Astrocyte of the cerebellum (primary cell): ENCODE measurements at places on chromosomes 3 and 15.

DNA sequence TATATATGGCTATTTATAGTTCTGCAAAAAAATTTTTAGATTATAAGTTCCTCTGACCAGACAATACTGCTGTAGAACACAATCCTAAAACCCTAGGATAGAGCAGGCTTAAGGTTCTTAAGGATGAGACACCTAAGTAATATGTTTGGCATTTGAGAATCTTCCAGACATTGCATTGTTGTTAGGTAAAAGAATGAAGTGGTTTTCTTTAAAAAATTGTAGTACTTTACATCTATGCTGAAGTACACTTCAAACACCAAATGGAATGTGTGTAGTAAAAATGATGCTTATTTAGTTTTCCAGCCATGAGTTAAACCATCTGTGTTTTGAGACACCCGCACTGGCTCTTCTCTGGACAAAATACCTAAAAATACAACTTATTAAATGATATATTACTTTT lies 857.7 kb downstream of the OTOL1 start:
- DNase-seq = no peak

GRCh38 chr3:67619991-67620390 lies 34.4 kb downstream of the SUCLG2 start:
- DNase-seq = no peak

DNA sequence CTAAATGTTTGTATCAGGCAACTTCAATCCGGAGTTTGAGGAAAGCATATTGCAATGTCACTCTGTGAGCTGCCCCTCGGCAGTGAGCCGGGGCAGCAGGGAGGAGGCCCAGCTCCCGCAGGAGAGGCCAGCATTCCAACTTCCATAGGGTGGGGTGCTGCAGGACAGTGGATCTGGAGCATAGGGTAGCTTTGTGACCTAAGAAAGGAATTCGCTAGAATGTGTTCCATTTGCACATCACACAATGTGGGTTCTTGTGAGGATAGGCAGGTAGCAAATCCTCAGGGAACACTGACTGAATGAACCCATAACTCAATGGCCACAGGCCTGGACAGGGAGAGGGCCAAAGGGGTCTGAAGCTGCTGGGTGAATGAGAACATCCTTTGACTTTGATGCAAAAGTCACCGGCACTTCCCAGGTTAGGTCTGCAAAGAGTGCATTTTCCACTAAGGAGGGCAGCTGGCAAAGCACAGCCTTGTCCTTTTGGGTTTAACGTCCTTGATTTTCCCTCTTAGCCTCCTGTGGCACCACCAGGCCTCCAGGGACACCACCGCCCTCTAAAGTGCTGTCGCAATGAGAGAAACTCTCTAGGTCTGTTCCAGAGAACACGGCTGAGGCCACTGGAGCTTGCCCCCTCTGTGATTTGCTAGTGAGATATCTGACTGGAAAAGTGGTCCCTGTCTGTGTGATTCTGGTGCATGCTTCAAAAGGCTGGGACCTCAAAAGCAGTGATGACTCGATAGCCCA lies 36.2 kb downstream of the GABRB3 start:
- no peak for DNase-seq

- no peak for DNase-seq
Measured at GRCh38 chr15:49154799-49155109, 645 bp downstream of the COPS2 start.

DNA sequence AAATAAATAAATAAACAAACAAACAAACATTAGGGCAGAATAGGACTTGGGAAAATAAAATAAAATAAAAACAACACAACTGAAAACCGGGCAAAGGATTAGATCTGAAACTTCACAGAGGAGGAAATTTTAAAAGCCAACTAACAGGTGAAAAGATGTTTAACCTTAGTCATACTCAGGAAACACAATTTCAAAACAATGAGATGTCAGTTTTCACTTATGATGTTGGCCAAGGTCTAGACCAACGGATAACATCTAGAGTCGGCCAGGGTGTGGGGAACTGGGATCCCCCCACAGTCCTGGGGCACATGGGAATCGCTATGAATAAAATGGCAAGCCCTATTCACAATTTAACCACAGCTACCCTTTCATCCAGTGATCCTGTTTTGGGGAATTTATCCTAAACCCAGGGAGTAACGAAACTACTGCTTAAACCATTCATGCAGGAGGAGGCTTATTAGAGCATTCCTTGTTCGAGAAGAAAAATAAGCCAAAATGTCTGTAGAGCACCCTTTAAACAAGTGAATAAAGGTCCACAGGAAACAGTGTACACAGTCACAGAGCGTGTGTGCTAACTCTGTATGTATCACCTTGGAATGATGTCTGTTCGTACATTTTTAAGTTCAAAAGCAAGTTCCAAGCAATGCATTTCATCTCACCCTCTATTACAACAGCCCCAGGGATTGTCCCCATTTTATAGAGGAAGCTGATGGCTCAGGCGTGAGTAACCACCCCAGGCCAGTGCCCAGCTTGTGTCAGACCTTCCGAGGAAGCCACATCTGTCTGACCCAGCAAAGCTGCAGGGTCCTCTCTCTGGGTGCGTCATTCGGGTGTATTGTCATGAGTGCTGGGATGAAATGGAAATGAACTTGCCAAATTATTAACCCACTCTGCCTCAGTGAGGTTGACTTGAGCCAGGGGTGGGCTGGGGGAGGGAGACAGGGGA lies 6.3 kb upstream of the ANPEP start:
- DNase-seq = no peak

DNA sequence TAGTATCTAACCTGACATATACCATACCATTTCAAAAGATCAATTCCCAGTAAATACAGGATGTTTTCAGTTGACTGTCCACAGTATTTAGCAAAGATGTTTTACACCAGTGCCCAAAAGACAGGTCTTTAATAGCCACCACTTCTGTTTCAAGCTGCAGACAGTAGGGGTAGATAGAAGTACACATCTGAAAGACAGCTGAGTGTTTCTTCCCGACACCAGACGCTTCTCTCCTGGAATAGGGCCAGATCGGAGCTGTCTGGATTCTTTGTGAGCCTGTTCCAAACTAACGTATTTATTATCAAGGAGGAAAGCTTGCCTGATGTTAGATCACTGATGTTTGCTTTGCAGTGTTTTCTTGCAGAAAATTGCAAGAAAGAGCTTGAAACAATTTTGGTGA lies 136.1 kb upstream of the RBMS3 start:
- DNase-seq = peak; percentile 6

DNA sequence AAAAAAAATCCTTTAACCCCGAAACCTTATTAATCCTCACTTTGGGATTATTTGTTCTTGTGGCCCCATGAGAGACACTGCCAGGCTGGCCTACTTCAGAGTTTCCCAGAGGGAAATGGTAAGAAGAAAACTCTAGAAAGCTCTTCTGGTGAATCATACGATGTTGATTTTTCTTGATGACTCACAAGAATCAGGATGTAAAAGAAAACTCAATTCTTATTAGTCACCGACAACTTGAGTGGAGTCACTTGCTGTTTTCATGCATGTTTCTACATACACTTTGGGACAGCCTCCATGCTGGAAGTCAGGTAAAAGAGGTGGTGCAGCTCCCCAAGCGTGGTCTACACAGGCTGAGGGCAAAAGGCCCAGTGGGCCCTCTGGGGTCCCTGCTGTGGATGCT lies 42.8 kb downstream of the MYO5C start:
- peak; percentile 78 for DNase-seq

- DNase-seq = no peak
Measured at GRCh38 chr15:80554560-80554959, 140.6 kb upstream of the ABHD17C start.

GRCh38 chr3:54488297-54488696 lies 365.9 kb downstream of the CACNA2D3 start:
- no peak for DNase-seq

GRCh38 chr3:182226995-182227394 lies 515.3 kb downstream of the SOX2 start:
- DNase-seq = no peak

DNA sequence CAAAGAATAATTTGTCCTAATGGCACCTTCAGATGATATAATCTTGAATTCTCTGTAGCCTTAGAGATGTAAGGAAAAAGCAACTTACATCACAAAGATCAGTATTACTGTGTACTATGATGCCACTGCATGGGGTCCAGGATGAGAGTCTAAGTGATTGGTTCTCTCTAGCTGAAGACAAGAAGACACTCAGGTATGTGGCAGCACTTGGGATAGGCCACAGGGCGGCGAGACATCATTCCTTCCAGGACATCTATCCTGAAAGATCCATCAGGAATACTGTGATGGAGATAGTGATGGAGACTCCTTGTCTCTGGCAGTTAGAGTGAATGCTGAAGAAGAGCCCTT lies 2.5 kb downstream of the CD200 start:
- DNase-seq = no peak

- no peak for DNase-seq
Measured at GRCh38 chr3:4757575-4758248, 221.5 kb upstream of the BHLHE40 start.

- DNase-seq = no peak
Measured at GRCh38 chr3:4314688-4315087, 11.5 kb downstream of the SETMAR start.

DNA sequence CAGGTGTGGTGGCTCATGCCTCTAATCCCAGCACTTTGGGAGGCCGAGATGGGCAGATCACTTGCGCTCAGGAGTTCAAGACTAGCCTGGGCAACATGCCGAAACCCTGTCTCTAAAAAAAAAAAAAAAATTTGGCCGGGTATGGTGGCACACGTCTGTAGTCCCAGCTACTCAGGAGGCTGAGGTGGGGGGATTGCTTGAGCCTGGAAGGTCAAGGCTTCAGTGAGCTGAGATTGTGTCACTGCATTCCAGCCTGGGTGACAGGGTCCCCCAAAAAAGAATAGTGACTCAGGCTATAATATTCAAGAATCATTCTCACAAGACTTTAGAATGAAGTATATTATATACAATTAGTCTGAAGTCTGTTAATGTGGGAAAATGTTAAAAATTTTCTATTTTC lies 70.5 kb upstream of the PLXND1 start:
- no peak for DNase-seq

DNA sequence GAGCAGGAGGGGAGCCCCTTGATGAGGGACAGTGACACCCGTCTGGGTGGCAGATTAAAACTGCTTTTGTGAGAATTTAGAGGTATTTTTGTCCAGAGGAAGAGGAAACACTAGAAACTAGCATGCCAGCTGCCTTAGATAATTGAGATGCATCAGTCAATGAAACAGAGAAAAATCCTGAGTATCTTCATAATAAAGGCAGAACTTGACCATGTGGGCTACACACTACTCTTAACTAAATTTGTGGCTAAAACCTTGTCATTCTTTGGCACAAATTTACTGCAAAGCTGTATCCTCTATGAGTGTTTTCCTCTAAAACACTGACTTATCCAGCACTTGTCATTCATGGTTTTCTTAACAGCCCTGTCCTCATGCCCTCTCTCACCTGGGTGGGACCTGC lies 259.7 kb upstream of the TPM1 start:
- DNase-seq = no peak

DNA sequence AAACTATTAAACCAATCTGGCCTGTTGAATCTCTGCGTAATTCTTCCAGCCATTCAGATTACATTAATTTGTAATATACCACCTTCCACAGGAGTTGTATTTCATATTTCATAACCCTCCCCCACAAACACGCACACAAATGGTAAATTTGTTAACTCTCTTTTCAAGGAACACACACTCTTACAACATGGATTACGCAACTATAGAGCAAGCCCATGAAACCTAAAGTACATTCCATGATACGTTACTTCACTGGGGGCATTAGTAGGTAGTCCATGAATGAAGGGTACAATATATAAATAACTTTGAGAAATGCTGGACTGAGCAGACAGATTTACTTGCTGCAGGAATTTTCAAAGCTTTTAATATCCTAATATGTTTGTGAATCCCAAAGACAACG lies 65.0 kb downstream of the TRIM69 start:
- DNase-seq = no peak

- DNase-seq = no peak
Measured at GRCh38 chr15:89226359-89227221, 5.2 kb upstream of the RLBP1 start.

DNA sequence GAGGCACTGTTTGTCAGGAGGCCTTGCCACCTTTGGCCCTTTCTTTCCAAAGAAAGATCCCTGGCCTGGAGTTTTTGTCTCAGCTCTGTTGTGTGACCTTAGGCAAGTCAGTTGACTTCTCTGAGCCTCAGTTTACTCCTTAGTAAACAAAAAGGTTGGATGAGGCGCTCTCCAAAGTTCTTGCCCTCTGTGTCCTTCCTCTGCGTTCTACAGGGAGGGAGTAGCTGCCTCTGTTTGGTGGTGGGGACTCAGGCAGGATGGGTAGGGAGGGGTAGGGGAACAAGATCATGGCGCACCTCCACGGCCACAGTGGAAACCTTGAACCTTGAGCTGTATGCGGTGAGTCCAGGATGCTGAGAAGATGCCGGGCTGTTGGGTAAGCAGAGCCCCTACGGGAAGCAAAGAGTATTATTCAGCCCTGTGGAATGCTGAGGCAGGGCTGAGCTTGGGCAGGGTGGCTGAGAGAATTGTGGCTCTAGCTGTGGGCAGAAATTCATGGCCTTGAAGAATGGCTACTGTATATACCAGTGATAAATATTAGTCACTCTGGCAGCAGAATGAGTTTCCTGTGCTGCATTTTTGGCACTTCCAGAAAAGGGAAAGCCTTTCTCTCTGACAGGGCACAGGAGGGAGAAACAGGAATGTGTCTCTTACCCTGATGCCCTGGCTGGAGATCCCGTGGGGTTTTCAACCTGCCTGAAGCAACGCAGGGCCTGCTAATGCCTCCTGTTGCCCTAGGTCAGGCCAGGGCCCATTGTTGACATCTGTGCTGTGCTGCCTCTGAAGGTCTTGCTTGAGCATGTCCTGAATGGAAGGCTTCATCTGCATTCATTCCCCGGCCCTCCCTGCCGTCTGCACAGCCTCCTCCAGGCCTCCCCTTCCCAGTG lies 39.9 kb downstream of the SMAD3 start:
- DNase-seq = peak; percentile 96

DNA sequence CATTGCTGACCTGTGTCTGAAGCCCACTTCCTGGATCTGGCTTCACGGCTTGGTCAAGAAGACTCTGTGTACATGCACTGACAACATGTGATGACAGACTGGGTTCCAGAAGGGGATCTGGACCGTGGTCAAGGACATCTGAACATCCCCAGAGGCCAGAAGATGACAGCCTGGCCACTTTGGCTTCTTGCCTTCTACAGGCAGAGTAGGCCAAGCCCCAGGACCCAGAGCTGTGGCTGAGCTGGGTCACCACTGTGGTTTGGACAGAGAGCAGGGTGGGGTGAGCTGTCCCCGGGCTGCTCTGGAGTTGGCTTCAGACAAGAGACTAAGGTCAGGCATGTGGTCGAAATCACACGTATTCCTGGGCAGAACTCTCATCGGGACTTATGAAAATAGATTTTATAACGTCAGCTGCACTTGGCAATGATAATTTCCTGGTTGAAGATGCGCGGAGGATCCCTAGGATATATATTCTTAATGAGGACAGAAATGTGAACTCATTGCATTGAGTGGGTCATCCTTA lies 114.1 kb upstream of the FRMD4B start:
- DNase-seq = no peak

GRCh38 chr15:36653851-36654250 lies 74.4 kb downstream of the CDIN1 start:
- DNase-seq = no peak

- DNase-seq = no peak
Measured at GRCh38 chr3:8784676-8785435, 15.4 kb upstream of the OXTR start.
